Activated CD4-positive, alpha-beta T cell treated with anti-CD3 and anti-CD28 coated beads, Interleukin-2, amount 10 ng/mL, durations not matched to agents 7 days and 5 days (primary cell): ENCODE measurements at places on chromosomes 13 and 19. TPM values are rescaled to one million over a fixed set of nuclear protein-coding genes. Genes with fewer than 3 reads are reported as not detected.

The C19orf67 gene
- not detected for total RNA-seq

The LMTK3 gene
- total RNA-seq = 3.7 TPM

The MAN2B1 gene
- 143 TPM for total RNA-seq

The MEX3D gene
- 10.0 TPM for total RNA-seq

The ZNF8 gene
- 5.4 TPM for total RNA-seq

The PRDX2 gene
- 288 TPM for total RNA-seq

The RXFP2 gene
- not detected for total RNA-seq

The ZNF615 gene
- 10.5 TPM for total RNA-seq

The SIGLEC5 gene
- total RNA-seq = not detected
